Gastroesophageal sphincter (tissue), 4 donors: ENCODE measurements at places on chromosomes 5 and 9.
A peak's percentile ranks its signal among the peaks of the same experiment; 100 is the strongest.

DNA sequence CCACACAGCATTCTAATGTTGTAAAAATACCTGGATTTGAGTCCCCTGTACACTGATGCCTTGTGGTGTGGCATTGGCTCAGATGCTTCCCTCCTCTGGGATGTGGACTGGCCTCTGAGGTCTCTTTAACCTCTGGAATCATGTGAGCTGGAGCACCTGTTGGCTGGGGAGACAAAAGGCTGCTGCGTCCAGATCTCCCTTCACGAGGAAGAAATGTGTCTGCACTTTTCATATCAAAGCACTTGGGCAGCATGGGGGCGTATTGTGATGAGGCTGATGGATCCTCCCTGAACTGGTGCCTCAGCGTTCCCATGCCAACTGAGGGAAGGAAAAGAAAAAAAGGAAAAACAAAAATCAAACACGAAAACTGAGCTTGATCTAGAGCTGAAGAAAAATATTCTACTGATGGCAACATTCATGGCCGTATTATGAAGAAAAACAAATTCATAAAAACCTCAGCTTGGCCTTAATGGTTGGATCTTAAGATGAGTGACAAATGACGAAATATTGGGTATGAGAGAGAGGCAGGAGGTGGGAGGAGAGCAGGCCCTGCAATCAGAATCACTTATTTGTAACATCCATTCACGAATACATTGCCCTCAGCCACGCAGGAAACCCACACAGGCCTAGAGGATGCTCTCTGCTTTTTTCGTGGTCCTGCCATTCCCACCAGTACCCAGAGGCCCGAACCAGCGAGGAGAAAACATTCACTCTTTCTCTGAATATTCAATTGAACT, 26.2 kb downstream of the GRIA1 start:
- ATAC-seq, result no peak

GRCh38 chr5:173778784-173779304, 109.3 kb upstream of the CPEB4 start:
- no peak for ATAC-seq

GRCh38 chr5:95734906-95735305, 3.8 kb downstream of the RHOBTB3 start:
- no peak for ATAC-seq

- ATAC-seq, result no peak
Measured at GRCh38 chr9:78029551-78030295, 1.9 kb downstream of the GNAQ start.

- no peak for ATAC-seq
Measured at GRCh38 chr9:4131946-4132345, 167.9 kb downstream of the GLIS3 start.

DNA sequence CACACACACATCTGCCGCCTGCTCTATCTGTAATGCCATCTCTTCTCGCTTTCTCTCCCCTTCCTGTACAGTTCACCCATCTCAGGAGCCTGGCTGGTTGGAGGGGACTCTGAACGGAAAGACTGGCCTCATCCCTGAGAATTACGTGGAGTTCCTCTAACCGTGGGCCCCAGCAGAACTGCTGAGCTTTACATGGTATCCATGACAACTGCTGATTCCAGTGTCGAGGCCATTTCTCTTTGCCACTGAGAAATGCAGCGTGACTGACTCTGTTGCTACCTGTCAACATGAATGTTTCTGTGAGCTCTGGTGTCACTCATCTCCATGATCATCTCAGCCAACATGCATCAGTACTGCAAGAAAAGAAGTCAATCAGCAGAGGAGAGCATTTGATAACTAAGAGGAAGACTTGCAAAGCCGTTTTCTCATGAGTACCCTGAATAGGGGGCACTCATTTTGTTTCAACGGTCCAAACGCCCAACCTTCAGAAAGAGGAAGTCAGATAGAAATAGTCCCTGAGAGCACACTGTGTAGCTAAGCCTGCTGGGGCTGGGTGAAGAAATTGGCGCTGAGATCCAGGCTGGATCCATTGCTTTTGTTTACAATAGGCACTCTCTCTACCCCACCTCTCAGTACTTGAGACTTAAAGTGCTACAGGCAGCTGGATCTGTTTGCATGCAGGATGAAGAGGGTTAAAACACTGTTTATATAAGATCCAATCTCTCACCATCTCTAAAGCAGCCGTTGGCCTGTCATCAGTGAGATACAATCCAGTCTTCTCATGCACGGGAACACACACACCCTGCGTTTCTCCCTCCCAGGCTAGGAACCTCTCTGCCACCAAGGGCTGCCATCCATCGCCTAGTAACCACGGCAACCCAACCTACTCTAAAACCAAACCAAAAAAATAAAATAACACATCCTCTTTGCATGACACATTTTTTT, 180.9 kb downstream of the NR3C1 start:
- ATAC-seq, result peak; percentile 50

DNA sequence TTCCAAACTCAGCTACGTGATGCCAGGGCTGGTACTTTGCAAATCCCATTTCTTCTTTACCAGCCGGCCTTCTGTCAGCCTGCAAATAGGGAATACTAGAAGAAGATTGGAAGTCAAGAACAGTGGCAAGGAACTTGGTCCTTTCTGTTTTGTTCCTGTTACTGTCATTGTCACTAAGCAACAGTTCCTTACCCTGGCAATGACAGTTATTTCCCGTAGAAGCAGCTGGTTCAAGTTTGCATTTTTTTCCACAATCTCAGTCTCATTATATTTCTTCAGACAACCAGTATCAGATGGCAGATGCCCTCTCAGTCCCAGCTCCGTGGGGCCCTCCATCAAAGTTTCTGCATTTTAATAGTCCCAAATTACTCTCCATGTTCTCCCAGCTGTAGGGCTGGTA, 9.1 kb upstream of the C1QTNF2 start:
- no peak for ATAC-seq

DNA sequence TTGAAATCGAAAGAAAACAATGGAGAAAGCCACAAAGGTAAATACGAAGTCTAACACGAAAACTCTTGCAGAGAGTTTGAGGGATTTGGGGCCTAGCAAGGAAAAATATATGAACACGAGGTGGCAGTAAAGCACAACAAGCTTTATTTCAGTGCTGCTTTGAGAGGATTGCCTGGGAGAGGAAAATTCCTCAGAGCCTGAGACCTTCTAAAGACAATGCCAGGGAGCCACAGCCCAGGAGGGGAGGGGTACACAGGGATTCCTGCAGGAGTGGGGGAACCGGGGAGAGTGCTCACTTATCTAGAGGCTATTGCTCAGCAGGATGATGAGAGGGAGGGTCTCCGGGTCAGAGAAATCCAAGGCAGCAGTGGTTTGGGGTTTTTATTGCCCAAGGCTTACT, 134.9 kb upstream of the ADCY2 start:
- no peak for ATAC-seq

DNA sequence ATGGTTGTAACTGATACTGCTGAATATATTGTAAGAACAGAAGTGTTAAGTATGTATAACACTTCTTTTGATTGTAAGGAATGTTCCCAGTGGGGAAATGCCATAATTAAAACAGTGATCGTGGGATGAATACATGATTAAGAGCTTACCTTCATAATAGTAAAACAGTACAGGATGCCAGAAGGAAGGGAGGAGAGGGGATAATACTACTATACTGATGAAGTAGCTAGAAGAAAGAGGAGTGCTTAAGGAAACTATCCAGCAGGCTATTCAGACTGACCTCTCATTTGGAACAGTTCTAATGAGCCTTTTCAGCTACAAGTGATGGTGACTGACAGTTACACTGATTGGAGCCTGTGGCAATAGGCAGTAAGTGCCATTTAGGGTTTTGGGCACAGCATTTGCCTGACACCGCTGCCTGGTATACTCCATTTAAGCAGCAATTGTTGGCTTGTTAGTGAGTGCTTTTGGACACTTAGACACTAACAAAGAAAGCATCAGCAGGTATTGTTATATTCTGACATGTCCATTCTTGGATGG, 33.8 kb upstream of the KDM4C start:
- ATAC-seq, result no peak

- no peak for ATAC-seq
Measured at GRCh38 chr5:90051756-90052155, 357.8 kb downstream of the CETN3 start.

GRCh38 chr9:113309204-113309813, 6.1 kb upstream of the RNF183 start:
- no peak for ATAC-seq

DNA sequence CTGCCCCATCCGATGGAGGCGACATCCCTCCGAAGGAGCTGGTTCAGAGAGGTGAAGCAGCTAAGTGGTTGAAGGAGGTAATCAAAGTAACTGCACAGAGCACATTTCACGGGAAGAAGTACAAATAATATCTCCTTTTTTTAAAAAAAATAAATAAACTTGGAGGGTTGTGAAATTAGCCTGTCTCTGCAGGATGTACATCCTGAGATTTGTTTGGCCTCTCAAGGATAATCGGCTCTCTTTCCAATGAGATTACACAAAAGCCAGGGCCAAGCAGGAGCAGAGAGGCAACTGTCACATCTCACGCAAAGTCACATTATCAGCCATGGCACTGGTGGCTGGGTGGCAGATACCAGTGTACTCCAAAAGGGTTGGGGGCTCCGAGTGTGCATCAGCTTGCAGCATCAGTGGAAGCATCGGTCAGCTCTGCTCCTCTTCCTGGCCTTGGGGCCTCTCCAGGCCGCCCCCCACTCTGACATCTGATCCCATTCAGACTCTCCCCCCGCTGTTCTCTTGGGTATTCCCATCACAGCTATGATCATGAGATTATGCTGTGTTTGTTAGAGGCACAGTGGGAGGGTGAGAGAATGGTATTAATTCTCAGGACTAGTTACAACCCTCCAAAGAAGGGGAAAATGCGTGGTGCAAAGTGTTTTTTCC, 109.9 kb downstream of the UGCG start:
- ATAC-seq, result no peak

DNA sequence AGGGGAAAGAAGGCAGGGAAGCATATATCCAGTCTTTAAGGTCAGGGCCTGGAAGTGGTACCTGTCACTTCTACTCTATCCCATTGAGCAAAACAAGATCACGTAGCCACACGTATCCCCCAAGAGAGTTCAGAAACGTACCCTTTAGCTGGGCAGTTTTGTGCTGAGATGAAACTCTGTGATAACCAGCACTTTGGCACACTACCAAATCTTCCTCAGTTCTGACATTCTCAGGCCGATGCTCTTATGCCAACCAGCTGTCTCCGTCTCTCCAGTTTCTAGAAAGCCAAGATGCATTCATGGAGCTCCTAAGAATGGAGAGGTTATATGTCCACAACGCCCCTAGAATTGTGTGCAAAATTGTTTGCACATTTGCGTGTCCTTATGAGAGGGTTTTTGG, 176.6 kb upstream of the MSX2 start:
- no peak for ATAC-seq

GRCh38 chr5:96868603-96869371, 7.5 kb upstream of the ERAP2 start:
- peak; percentile 78 for ATAC-seq

- no peak for ATAC-seq
Measured at GRCh38 chr9:135693265-135693664, 6.0 kb downstream of the SOHLH1 start.

- ATAC-seq, result no peak
Measured at GRCh38 chr5:142800776-142801494, 30.8 kb downstream of the ARHGAP26 start.

GRCh38 chr9:131804826-131805225, 65.0 kb upstream of the RAPGEF1 start:
- ATAC-seq, result no peak

DNA sequence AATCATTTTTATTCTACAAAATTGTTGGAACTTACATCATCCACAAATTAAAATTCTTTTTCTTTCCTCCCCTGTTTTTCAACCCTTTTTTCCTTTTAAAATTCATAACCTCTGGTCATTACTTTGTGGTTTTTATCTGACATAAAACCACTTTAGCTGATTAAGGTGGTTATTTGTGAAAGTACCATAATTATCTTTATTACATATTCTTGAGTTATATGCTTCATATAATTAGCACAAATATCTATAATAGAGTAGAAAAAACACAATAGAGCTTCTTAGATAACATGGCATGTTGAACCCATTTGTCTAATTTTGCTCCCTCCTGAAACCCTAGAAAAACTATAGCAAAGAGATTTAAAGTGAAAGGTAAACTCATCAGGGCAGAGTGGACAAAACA, 22.9 kb upstream of the PPIC start:
- ATAC-seq, result no peak

- ATAC-seq, result no peak
Measured at GRCh38 chr9:105309531-105309931, 65.1 kb downstream of the SLC44A1 start.

DNA sequence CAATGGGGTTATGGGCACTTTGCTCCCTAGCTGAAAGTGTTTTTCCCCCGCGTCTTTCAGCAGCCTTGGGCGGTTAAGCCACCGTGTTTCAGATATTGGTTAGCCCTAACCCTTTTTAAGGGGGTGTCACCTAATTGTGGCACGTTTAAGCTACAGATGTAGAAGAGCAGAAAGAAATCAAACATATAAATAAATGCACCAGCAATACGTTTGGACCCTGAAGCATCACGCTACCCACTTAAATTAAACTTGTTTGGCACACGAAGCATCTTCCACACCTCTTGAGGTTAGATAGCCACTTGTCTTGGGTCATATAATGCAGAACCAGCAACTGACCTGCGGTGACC, 768 bp downstream of the YTHDC2 start:
- ATAC-seq, result no peak

- peak; percentile 54 for ATAC-seq
Measured at GRCh38 chr5:100901821-100902341, 1.2 kb downstream of the ST8SIA4 start.

DNA sequence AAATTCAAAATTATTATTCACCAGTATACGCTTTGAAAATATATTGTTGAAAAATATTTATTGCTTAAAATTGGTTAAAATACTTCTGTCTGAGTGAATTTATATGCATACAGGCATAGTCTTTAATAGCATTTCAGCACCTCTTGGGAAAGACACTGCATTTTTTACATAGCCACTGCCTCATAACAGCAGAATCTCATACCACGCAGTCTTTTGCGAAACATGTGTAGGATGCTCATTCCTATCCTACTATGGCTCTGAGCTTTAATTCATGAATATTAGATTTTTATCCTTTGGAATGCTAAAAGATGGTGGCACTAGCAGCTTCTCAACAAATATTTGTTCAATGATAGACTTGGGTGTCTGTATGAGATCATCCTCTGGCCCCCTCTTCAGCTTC, 94.0 kb upstream of the SH3GL2 start:
- no peak for ATAC-seq
